ENCODE measurements at places on chromosomes 13 and 19.

- DNase-seq: peak; percentile 36
Measured at GRCh38 chr13:33168321-33168960, 117.1 kb downstream of the STARD13 start.

- DNase-seq: no peak
Measured at GRCh38 chr13:101773062-101773461, 320.6 kb downstream of the ITGBL1 start.

- DNase-seq: no peak
Measured at GRCh38 chr13:91119643-91120042, 227.8 kb upstream of the MIR17HG start.

DNA sequence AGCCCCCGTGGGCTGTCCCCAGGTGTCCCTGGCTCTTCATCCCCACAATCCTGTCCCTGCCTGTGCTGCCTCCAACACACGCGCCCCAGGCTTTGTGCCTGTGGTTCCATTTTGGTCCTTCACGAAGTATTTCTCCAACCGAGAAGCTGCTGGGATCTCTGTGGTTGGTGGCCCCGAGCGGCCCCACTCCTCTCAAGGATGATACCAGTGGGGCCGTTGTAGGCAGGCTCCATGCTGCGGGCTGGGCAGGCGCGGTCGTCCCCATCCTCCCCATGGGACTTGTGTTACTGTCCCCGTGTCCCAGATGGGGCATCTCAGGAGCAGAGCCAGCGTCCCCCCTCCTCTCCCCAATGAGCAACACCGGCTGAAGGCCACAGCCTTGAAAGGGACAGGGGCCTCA is 3.7 kb upstream of the ZNF554 start:
- no peak for DNase-seq

DNA sequence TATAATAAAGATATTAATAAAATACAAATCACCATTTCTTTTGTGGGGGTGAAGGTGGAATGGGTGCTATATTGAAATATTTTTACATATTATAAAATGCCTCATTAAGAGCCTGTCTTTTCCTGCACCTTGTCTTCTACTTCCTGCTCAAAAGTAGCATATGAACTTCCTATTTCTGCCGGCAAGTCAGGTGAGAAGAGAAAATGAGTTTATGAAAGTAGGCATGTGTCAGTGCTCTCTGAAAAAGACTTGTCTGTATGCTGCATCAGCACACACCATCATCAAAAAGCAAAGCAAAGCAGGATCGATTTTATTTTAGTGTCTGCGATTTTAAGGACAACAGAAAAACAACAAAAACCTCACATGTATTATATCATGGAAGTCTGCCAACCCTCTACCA is 114.2 kb downstream of the RAP2A start:
- DNase-seq: no peak

DNA sequence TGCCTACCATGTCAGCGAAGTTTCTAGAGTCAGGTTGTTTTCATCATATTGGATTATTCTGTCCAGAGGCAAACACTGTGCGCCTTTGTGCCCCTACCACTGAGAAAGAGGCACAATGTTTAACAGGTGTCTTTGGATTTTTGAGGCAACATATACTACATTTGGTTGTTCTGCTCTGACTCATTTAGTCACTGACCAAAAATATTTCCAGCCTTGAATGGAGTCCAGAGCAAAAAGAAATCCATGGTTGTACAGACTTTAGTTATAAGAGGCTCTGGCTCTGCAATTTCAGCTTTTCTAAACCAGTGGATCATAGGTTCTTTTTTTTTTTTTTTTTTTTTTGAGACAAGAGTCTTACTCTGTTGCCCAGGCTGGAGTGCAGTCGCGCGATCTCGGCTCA is 35.7 kb downstream of the LACC1 start:
- peak; percentile 27 for DNase-seq

- DNase-seq: no peak
Measured at GRCh38 chr19:772730-773436, 22.0 kb downstream of the MISP start.

GRCh38 chr19:18262917-18263316 is 11.3 kb downstream of the IQCN start:
- DNase-seq: no peak

GRCh38 chr19:32908641-32909190 is 39.1 kb upstream of the SLC7A9 start:
- DNase-seq: no peak

DNA sequence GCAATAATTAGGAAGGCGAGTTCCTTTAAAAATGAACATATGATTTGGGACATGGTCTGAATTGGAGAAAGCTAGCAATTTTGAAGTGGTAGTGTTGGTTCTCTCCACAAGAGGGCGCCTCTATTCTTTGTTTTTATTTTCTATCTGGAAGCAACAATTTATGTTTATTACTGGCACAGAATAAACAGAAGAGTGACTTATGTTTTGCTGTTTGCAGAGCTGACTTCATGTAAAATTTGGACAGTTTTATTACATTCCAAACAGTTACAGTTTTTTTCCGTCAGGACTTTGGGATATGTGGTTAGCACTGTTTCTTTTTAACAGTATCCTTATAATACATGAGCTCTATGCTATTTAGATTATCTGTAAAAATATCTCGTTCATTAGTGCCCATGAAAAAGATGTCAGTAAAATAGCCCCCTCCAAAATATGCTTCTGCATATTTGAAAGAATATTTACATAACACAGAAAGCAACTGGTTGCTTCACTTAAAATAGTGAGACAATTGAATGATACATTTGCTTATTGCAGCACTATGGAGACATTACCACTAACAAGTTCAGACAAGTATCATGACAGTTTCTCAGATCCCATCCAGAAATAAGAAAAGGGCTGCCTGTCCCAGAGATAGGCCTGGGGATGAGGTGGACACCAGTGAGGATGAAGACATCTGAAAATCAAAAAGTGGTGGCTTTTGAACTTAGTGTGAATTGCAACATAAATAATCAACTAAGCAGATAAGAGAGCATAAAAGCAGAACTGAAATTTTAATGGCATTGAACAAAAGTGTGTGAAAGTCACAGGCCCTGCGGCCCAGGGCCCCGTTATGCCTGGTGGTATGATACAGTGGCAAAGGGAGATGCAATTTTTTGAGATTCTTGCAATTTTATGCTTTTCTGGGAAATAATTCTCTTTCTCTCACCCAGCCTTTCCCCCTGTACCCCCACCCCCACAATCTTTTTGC is 32.3 kb upstream of the FGF9 start:
- DNase-seq: peak; percentile 2

GRCh38 chr19:6987850-6988249 is 33.4 kb downstream of the MBD3L2B start:
- DNase-seq: no peak

DNA sequence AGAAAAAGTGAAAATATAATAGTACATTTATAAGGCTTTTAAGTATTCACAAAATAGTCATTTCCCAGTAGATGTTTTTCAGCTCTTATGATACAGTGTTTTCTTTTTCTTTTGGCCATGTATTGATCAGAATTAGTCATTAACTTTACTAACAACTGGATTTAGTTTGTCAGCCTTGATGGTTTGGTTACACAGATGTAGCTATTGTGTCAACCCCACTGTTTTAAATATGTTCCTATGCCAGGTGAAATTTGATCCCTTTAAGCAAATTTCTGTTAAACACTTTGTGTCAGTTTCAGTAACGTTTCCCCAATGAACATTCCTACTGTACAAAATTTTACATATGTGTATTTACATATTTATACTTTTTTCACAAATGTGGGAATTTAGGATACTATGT is 261.5 kb upstream of the STARD13 start:
- no peak for DNase-seq

GRCh38 chr19:35223084-35223790 is 5.3 kb downstream of the FAM187B start:
- no peak for DNase-seq

DNA sequence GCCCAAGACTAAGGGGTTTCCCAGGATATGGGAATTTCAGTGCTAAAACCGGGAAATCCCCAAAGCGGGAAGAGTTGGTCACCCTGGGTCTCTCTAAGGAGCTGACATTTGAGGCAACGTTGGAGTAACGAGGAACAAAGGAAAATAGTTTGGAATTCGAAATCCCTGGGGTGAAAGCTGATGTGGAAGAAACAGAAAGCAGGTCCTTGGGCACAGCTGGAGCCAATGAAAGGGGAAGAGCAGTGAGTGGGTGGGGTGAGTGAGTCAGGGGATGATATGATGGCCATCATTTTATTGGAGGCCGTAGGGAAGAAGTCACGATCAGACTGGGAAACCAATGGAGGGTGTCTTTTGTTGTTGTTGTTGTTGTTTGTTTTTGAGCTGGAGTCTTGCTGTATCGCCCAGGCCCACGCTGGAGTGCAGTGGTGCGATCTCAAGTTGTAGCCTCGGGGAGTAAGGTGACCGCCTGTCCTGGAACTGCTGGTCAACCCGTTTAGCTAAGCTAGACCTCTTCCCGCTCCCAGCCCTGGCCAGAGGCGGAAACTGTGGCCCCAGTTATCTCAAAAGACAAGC is 3.4 kb upstream of the RFX2 start:
- DNase-seq: no peak

GRCh38 chr19:29271911-29272310 is 59.0 kb upstream of the UQCRFS1 start:
- no peak for DNase-seq

GRCh38 chr19:7973883-7974282 is 30.4 kb upstream of the TIMM44 start:
- no peak for DNase-seq

DNA sequence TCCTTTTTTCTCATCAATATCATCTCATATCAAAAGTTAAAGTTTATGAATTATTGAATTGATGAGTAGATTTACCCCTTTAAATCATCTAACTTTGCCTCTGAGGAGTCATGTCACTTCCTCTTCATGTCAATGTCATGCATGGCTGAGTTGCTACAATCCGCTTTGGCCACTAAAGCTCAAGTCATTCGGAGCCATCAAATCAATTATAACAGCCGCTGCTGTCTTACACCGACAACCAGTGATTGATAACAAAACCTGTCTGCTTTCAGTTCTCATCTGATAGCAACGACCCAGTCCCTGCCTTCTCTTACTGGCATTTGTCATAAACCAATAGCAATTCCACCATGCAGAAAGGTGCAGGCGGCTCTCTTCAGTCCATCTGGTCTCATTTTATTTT is 429.3 kb downstream of the DIAPH3 start:
- no peak for DNase-seq

DNA sequence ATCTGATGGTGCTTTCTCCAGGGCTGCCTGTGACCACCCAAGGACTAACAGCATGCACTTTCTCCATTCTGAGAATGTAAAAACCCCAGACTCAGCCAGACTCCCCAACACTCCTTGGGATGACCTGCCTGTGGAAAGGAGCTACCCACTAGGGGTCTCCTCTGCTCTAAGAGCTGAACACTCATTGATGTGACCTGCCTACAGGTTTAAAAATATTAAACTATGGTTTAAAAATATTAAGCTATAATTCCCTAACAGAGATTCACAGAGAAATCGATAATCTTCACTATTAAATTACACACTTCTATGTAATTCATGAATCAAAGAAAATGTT is 696.2 kb upstream of the SLITRK5 start:
- no peak for DNase-seq

GRCh38 chr19:51478381-51479234 is at the start of gene CEACAM18:
Gene CEACAM18 (plus strand): TSS chr19:51478539.
- DNase-seq: no peak
